Erythroblast (primary cell): ENCODE measurements at places on chromosomes 16 and 17.

DNA sequence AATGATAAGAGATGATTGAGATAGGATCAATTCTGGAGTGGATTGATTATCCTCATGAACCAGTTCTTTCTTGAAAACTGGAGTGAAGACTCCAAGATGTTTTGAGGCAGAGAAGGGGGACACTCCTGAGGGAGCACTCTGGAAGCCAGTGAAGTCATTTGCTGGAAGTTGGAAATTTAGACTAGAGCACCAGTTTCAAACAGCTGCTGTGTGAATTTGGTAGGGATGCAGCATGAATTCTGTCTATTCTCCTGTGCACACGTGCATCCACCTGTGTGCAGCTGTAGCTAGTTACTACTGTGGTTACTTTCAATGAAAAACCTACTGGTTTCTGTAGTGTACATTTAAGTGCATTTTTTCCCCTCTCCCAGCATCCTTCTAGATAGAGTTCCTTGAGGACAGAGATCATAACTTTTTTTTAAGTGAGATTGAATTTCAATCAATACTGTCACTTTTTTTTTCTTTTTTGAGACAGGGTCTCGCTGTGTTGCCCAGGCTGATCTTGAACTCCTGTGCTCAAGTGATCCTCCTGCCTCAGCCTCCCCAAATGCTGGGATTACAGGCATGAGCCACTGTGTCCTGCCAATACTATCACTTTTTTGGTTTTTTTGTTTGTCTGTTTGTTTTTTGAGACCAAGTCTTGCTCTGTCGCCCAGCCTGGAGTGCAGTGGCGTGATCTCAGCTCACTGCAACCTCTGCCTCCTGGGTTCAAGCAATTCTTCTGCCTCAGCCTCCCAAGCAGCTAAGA is 65.9 kb downstream of the TUBD1 start:
- DNase-seq = no peak

- no peak for DNase-seq
These were observed 442.7 kb upstream of the CDH8 start for GRCh38 chr16:62478903-62479458.

DNA sequence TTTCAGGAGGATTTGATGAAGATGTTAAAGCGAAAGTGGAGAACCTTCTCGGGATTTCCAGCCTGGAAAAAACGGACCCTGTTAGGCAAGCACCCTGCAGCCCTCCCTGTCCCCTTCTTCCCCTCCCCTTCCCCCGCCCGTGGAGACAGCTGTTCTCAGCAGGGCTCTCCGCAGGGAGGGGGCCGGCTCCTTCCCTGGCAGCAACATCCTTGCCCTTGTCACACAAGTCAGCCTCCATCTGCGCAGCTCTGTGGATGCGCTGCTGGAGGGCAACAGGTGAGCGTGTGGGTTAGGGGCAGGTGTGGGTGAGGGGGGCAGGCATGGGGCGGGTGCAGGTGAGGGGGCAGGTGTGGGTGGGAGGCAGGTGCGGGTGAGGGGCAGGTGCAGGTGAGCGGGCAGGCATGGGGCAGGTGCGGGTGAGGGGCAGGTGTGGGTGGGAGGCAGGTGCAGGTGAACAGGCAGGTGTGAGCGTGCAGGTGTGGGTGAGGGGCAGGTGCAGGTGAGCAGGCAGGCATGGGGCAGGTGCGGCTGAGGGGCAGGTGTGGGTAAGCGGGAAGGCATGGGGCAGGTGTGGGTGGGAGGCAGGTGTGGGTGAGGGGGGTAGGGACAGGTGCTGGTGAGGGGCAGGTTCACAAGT is 9.4 kb downstream of the CYBC1 start:
- DNase-seq = no peak

DNA sequence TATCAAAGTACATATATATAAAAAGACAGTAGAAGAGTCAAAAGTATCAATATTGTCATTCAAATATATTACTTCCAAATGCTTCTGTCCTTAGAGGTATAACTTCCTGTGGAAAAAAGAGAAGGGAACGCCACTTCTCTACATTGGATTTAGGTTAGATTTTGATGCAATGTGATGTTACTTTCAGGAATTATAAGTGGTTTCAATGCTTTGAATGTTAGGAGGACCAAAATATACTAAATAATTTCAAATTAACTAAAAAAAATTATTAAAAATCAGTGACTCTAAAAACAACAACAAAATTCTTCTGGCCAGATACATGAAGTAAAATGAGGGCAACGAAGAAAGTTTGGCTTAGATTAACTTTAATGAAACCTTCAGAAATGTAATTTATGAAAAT is 88.0 kb downstream of the BRIP1 start:
- DNase-seq = no peak

DNA sequence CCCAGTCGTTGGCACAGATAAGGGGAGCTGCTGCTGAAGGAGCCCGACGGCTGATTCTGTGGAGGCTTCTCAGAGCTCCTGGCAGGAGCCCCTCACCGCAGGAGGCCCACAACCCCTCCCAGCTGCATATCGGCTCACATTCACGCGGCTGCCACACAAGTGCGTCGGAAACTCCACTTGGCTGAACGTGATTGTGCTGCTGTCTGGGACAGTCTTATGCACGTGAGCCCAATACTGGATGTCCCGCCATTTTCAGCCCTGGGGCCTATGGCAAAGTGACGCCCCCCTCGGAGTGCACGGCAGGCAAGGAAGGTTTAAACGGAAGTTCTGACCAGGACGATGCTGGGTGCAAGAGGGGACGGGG is 8.7 kb upstream of the PITPNA start:
- no peak for DNase-seq

DNA sequence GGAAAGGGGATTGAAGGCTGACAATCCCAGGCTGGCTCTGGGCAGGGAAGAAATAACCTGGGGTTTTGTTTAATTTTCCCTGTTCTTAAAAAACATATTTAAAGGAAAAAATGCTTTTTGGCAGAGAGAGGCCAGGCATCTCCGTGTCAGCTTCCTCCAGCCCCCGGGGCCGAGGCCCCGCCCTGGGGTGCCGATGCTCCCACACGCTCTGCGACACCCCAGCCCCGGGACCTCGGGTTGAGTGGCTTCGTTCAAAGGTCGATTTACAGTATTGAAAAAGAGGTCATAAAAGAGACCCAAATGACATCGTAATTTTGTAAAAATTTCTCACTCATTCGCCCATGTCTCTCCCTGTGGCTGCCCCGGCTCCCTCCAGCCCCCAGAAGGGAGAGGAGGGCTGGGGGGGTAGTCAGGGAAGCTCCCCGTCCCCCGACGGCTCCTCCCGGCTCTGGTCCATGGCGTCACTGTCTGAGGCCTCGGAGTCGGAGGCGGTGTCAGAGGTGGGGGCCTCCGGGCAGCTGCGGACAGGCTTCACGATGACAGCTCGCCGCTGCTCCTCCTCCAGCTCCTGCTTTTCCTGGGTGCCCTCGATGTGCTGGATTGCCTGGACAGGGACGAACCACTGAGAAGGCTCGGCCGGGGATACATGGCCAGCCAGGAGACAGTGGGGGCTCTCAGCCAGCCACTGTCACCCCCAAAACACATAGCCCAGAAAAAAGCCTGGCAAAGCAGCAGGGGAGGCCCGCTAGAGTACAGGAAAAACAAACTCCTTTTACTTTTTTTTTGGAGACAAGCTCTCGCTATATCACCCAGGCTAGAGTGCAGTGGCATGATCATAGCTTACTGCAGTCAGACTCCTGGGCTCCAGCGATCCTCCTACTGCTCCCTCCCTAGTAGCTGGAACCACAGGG is 14.9 kb downstream of the TFAP4 start:
- no peak for DNase-seq

DNA sequence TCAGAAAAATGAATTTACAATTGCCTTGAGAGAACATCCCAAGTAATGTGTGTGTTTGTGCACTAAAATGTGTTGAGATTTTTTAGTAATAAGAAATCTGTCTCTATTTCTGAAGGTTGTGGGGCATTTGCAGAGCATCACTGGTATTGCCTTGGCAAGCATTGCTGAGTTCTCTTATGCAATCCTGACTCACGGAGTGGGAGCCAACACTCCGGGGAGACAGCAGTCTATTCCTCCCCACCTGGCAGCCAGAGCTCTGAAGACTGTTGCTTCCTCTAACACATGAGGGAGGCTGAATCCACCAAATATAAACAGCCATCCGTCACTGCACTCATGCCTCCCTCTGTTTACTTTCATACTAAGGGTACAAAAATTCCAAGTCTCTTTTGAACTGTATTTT is 10.6 kb downstream of the CNTD1 start:
- no peak for DNase-seq

DNA sequence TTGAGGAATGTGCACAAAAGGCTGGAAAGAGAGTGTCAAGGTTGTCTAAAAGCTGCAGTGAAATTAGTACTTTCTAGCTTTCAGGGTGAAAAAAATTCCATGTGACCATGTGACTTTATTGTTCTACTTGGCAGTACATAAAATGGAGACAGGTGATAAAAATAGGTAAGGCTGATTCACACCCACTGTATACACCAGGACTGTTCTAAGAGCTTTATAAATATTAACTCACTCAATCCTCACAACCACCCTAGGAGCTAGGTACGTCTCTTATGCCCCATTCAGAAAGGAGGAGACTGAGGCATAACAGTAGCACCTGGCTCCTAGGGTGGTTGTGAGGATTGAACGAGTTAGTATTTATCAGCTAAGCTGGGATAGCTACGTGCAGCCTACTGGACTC is 28.2 kb upstream of the DNAH17 start:
- DNase-seq = no peak

GRCh38 chr17:8799570-8800212 is 526 bp upstream of the MFSD6L start:
- DNase-seq = no peak

GRCh38 chr17:41340934-41341861 is 9.4 kb downstream of the KRT33A start:
- DNase-seq = no peak

DNA sequence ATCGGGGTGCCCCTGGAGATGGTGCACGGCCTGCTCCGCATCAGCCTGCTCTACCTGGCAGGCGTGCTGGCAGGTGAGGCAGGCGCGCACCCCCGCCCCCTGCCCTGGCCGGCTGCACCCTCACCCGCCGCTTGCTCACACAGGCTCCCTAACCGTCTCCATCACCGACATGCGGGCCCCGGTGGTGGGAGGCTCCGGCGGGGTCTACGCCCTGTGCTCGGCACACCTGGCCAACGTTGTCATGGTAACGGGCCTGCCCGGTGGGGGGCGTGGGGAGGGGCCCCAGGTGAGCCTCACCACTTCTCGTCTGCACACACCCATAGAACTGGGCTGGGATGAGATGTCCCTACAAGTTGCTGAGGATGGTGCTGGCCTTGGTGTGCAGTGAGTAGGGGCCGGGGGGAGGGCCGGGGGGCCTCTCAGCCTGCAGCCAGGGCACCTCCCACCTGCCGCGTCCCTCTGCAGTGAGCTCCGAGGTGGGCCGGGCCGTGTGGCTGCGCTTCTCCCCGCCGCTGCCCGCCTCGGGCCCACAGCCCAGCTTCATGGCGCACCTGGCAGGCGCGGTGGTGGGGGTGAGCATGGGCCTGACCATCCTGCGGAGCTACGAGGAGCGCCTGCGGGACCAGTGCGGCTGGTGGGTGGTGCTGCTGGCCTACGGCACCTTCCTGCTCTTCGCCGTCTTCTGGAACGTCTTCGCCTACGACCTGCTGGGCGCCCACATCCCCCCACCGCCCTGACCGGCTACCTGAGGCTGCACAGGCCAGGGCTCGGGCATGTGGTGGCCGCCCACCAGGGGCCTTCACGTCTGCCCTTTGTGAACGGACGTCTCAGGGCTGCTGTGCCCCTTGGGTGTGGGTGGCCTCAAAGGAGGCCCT is 2.1 kb downstream of the RHBDL1 start:
- no peak for DNase-seq

- DNase-seq = no peak
These were observed 449.8 kb downstream of the KCNJ18 start for GRCh38 chr17:22142091-22142490.

DNA sequence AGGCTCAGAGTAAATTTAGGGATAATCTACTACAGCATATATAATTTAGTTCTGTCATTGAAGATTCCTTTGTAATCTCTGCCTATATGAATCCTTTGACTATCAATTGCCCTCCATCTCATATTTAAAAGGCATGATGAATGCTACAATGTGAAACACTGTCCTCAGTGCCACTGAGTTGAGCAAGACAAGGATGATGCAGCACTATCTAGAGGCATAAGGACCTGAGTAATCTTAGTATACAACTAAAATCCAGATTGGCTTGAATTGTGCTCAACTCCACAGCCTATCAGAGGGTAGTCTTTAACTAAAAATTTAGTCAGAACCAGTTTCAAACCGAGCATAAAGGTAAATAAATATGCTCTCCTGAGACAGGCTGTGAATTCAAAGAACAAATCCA is 11.6 kb upstream of the STRADA start:
- DNase-seq = no peak

DNA sequence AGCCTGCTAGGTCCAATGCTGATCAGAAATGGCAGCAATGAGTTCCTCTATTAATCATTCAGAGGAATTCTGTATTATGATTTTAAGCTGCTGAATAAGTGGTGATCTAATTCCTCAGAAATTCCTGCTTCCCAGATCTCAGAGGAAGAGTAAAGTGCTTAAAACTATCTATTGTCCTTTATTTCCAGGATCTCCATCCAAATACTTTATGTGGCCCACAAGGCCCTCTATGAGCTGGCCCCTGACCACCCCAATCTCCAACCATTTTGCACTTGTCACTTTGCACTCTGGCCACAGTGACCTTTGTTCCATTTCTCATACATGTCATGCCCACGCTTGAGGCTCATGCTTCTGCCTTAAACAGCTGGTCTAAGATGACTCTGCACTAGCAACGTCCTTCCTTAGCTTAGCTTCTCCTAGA is 93.7 kb downstream of the CA10 start:
- DNase-seq = no peak

- DNase-seq = no peak
These were observed 116.0 kb downstream of the SALL1 start for GRCh38 chr16:51035110-51035498.

GRCh38 chr17:77222356-77222755 is 81.6 kb downstream of the SEC14L1 start:
- DNase-seq = no peak

- no peak for DNase-seq
These were observed 118.4 kb upstream of the IRX5 start for GRCh38 chr16:54812229-54812628.
